T-helper 17 cell (primary cell): ENCODE measurements at places on chromosomes 16 and 17. TPM values are rescaled to one million over a fixed set of nuclear protein-coding genes. Genes with fewer than 3 reads are reported as not detected.
A peak's percentile ranks its signal among the peaks of the same experiment; 100 is the strongest.

- no peaks in the 10 kb centered on the region for H3K36me3 ChIP-seq
- H3K27ac ChIP-seq, result no peak overlapping the region
- H3K4me3 ChIP-seq, result no peak overlapping the region
- H3K4me1 ChIP-seq, result no peaks in the 10 kb centered on the region
Measured at GRCh38 chr16:86971251-86971650, 345.9 kb downstream of the C16orf95 start.

DNA sequence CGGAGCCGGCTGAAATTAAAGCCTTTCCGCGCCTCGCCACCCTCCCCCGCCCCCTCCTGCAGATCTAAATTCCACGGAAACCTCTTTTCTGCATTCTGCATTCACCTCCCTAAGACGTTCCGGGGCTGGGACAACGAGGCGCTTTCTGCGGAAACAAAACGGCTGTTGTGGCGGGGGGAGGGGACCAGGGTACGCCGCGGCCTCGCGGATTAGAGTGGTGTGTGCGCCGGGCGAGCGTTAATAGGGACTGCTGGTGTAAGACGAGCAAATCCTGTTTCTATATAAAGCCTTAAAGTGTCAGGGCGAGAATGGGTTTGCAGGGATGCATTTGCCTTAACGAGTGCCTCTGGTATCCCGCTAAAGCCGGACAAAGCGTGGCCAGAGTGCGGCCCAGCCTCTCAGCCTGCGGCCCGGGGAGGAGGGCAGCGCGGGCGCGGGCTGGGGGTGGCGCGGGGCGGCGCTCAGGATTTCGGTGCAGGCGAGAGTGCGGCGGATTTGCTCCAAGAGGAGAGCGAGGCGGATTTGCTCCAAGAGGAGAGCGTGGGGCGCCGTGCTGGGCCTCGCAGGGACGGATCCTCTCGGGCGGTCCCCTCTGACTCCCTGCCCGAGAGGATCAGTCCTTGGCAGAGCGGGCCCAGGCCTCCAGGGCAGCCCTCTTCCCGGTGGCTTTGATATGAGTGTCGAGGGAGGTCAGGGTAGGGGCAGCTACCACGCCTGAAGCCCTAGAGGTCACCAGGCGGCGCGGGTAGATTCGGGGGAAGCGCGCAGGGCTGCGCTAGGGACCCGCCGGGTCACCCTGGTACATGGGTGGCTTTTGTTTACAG lies 5.1 kb downstream of the BAHCC1 start:
- H3K4me3 ChIP-seq, result peak overlapping the region; percentile 89
- DNase-seq, result no peak
- H3K27ac ChIP-seq, result no peak overlapping the region
- peaks cover 59% of the 10 kb centered on the region for H3K27me3 ChIP-seq

GRCh38 chr16:12145918-12146317 lies 169.4 kb downstream of the SNX29 start:
- no peaks in the 10 kb centered on the region for H3K27me3 ChIP-seq
- no peaks in the 10 kb centered on the region for H3K36me3 ChIP-seq

DNA sequence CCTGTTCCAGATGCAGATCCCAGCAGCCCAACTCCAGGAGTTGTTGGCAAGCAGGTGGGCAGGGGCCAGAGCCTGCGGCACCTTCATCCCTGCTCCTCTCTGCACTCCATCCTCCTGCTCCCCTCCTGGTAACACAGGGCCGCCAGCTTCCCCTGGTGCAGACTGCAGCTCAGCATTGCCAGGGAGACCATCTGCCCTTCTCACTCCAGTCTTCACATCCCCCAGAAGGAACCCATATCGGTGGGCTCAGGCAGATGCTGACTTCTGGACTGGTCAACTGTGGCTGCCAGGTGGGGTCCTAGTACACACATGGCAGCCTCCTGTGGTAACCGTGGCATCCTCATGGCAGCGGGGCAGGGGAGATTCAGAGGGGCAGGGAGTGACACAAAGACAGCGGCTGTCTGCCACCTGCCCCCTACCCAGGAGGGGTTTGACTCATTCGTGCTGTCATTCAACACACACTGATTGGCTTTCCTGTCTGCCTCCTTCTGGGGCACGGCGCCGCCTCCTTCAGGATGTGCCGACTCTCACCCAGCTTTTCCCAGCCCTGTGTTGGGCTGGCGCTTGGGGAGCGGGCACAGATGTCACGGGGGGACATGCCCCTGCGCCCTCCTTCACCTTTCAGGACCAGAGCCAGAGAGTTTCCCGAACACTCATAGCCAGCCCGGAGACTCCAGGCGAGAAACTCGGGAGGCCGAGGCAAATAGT lies 120.9 kb downstream of the CMIP start:
- no peaks in the 10 kb centered on the region for H3K27me3 ChIP-seq
- no peak overlapping the region for H3K4me3 ChIP-seq
- H3K27ac ChIP-seq, result no peak overlapping the region
- no peak for DNase-seq

GRCh38 chr16:3520841-3521240 lies 20.0 kb downstream of the CLUAP1 start:
- DNase-seq, result no peak
- H3K27me3 ChIP-seq, result no peaks in the 10 kb centered on the region
- peaks cover 6% of the 10 kb centered on the region for H3K4me1 ChIP-seq
- H3K27ac ChIP-seq, result no peak overlapping the region

DNA sequence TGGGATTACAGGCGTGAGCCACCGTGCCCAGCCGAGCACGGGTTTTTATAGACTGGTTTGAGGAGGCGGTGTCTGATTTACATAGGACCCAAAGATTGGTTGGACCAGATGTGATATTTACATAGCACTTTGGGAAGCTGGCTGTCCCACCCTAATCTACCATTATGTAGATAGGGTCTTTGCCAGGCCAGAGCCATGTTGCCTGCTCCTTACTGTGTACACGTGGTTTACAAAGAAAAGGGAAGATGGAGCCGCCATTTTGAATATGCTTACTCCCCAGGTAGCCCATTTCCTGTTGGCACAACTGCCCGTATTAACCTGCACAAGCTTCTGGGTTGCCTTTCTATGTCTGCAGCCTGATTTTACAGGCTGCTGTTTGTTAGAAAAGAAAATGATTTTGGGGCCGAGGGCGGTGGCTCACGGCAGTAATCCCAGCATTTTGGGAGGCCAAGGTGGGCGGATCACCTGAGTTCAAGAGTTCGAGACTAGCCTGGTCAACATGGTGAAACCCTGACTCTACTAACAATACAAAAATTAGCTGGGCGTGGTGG lies 89.9 kb upstream of the EEF2KMT start:
- no peak for DNase-seq
- peaks cover 18% of the 10 kb centered on the region for H3K27me3 ChIP-seq
- no peaks in the 10 kb centered on the region for H3K4me1 ChIP-seq
- H3K36me3 ChIP-seq, result no peaks in the 10 kb centered on the region
- no peak overlapping the region for H3K27ac ChIP-seq

DNA sequence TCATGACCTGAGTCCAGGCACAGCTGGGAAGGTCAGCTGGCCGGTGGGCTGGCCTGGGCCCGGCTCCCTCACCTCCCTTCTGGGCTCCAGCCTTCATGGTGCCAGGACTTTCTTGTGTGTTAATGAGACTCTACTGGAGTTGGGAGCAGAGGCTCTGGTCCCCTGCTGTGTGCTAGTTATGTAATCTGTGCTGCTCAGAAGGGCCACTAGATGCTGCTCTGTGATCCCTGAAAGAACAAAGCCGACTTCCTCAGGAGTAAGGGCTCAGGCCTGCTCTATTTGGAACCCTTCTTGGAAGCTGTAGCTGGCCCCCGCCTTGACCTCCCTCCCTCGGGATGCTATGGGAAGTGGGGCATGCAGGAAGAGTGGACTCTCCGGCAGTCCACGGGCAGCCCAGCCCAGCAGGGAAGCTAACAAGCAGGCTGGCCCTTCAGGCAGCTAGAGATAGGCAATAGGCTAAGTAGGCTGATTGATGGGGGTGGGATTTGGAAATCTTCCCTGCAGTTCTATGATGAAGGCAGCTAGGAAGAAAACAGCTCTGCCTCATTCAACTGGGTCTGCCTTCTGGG lies 3.3 kb upstream of the CDK5R1 start:
- peaks cover 20% of the 10 kb centered on the region for H3K4me1 ChIP-seq
- H3K27me3 ChIP-seq, result no peaks in the 10 kb centered on the region
- H3K4me3 ChIP-seq, result peak overlapping the region; percentile 69
- peak overlapping the region; percentile 92 for H3K27ac ChIP-seq
- no peak for DNase-seq

The EFNB3 gene
- not detected for total RNA-seq

GRCh38 chr16:58614212-58614611 lies 15.4 kb downstream of the CNOT1 start:
- H3K27ac ChIP-seq, result peak overlapping the region; percentile 77
- H3K4me3 ChIP-seq, result no peak overlapping the region
- no peaks in the 10 kb centered on the region for H3K36me3 ChIP-seq
- DNase-seq, result no peak
- peaks cover 24% of the 10 kb centered on the region for H3K4me1 ChIP-seq
- no peaks in the 10 kb centered on the region for H3K27me3 ChIP-seq

DNA sequence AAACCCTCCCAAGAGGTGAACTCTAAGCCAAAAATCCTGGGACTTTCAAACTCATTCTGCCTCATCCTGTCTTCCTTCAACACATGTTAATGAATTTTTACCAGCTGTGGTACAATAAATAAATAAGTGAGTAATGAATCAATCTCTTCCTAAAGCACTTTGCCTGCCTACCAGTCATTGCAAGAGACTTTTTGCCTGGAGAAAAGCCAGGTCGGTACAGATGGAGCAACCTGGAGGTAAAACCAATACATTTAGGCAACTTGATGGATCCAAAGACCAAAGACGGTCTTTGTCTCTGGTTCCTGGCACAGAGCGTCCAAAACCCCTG lies 324.2 kb downstream of the PMP22 start:
- peaks cover 2% of the 10 kb centered on the region for H3K36me3 ChIP-seq
- peaks cover 38% of the 10 kb centered on the region for H3K27me3 ChIP-seq
- H3K4me3 ChIP-seq, result no peak overlapping the region
- H3K4me1 ChIP-seq, result no peaks in the 10 kb centered on the region
- no peak overlapping the region for H3K27ac ChIP-seq

GRCh38 chr17:31068291-31068690 lies 26.5 kb upstream of the NF1 start:
- no peak overlapping the region for H3K4me3 ChIP-seq
- H3K36me3 ChIP-seq, result no peaks in the 10 kb centered on the region
- H3K27me3 ChIP-seq, result peaks cover 10% of the 10 kb centered on the region

The IGSF6 gene
- 1.6 TPM for total RNA-seq

The PTGES3L gene
- total RNA-seq, result not detected

The SMIM5 gene
- total RNA-seq, result 0.40 TPM

The GLIS2 gene
- total RNA-seq, result 0.10 TPM

DNA sequence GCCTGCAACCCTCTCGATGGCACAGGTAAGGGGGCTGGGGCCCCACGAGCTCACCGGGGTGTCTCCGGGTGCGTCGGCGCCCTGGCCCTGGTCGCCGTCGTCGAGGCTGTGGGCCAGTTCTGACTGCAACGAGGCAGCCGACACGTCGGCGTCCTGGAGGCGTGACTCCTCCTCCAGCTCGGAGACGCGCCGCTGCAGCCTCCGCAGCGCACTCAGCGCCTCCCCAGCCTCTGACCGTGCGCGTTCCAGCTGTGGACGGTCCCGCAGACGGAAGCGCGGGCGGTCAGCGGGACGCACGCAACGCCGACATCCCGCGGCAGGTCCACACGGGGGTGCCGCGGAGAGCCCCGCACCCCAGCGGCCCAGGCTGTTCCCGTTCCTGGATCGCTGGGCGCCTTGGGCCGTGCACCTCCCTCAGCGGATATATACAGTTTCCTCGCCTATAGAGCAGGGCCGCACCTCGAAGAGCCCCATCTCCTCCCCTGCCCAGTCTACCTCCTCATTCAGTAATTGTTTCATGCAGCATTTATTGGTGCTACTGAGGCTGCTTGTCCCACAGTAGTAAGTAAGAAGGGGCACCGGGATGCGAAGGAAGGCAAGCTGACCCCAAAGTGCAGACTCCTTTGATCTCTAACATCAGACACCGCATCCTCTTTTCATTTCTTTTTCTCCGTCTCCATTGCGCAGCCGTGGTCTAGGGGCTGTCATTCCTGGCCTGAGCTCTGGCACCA lies 5.8 kb downstream of the THOC6 start:
- peak overlapping the region; percentile 86 for H3K4me3 ChIP-seq
- H3K36me3 ChIP-seq, result peaks cover 4% of the 10 kb centered on the region
- H3K4me1 ChIP-seq, result peaks cover 18% of the 10 kb centered on the region

The NEUROD2 gene
- total RNA-seq, result not detected

DNA sequence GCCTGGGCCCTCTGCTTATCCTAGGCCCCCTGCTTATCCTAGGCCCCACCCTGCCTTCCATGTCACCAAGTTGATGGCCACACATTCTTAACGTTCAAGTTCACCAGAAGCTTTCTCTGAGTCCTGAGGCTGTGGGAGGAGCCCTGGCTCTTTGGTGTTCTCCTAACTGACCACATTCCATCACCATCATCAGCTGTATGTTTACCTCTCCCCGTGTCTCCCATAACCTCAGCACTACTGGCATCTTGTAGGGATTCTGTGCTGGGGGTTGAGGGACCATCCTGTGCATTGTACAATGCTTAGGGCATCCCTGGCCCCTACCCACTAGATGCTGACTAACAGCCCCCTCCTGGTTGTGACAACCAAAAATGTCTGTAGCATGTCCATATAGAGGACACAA lies 99.3 kb downstream of the NDE1 start:
- peaks cover 3% of the 10 kb centered on the region for H3K4me1 ChIP-seq
- H3K4me3 ChIP-seq, result no peak overlapping the region
- DNase-seq, result no peak
- H3K27me3 ChIP-seq, result no peaks in the 10 kb centered on the region
- no peak overlapping the region for H3K27ac ChIP-seq
- peaks cover 8% of the 10 kb centered on the region for H3K36me3 ChIP-seq

- DNase-seq, result no peak
- no peaks in the 10 kb centered on the region for H3K4me1 ChIP-seq
- no peaks in the 10 kb centered on the region for H3K36me3 ChIP-seq
Measured at GRCh38 chr17:9788601-9789000, 2.8 kb downstream of the DHRS7C start.

GRCh38 chr17:296379-296778 lies 56.2 kb downstream of the RPH3AL start:
- peaks cover 2% of the 10 kb centered on the region for H3K36me3 ChIP-seq
- peaks cover 2% of the 10 kb centered on the region for H3K4me1 ChIP-seq
- peaks cover 14% of the 10 kb centered on the region for H3K27me3 ChIP-seq
- H3K27ac ChIP-seq, result no peak overlapping the region

The GDPD3 gene
- 13.7 TPM for total RNA-seq

- peak; percentile 67 for DNase-seq
- H3K27me3 ChIP-seq, result no peaks in the 10 kb centered on the region
- peaks cover 4% of the 10 kb centered on the region for H3K36me3 ChIP-seq
- H3K27ac ChIP-seq, result peak overlapping the region; percentile 91
Measured at GRCh38 chr16:324451-325334, 27.8 kb downstream of the AXIN1 start.

The CSH2 gene
- total RNA-seq, result 4.0 TPM

DNA sequence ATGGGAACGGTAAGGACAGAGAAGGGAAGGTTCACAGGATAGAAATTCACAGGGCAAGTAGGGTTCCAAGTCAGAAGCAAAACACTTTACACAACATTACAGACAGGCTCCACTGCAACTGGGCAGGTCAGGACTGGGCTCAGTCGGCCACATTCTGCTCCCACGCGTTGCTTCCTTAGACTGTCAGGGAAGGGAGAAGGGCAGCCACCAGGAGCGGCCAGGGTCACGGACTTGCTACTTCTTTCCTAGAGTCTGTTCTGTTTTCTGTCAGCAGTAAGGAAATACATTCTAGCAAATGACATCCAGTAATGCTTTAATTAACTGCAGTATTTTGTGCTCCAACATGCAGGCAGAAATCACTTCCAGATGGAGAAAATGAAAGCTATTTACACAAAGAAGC lies 160.3 kb upstream of the RPH3AL start:
- no peaks in the 10 kb centered on the region for H3K27me3 ChIP-seq
- no peak overlapping the region for H3K4me3 ChIP-seq
- peak overlapping the region; percentile 27 for H3K27ac ChIP-seq
- no peaks in the 10 kb centered on the region for H3K36me3 ChIP-seq
- peaks cover 3% of the 10 kb centered on the region for H3K4me1 ChIP-seq
- DNase-seq, result no peak

- no peak overlapping the region for H3K4me3 ChIP-seq
- H3K27ac ChIP-seq, result no peak overlapping the region
- no peak for DNase-seq
- H3K36me3 ChIP-seq, result no peaks in the 10 kb centered on the region
- H3K4me1 ChIP-seq, result peaks cover 2% of the 10 kb centered on the region
- H3K27me3 ChIP-seq, result peaks cover 45% of the 10 kb centered on the region
Measured at GRCh38 chr17:33057564-33057963, 65.9 kb downstream of the SPACA3 start.
